Suppressor macrophage treated with lipopolysaccharide for 4 hours (primary cell): ENCODE measurements at places on chromosomes 11 and 22.

GRCh38 chr11:97336064-97336463 lies 946.3 kb downstream of the JRKL start:
- DNase-seq, result no peak

DNA sequence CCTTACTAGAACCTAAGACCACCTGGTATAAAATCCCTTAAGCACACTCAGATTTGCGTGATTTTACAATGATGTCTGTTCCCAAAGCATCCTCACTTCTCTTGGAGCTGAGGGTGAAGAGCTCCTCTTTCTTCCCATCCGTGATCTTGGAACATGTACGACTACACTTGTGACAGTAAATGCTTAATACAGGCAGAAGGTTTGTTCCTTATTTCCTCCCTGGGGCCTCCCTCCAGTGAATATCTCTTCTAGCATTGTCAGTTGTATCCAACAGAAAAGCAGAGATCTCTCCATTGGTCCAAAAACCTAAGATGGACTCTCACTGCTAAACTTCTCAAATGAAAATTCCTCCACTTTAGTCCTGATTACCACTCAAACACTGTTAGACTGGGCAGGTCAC lies 103.6 kb upstream of the VPREB1 start:
- no peak for DNase-seq

DNA sequence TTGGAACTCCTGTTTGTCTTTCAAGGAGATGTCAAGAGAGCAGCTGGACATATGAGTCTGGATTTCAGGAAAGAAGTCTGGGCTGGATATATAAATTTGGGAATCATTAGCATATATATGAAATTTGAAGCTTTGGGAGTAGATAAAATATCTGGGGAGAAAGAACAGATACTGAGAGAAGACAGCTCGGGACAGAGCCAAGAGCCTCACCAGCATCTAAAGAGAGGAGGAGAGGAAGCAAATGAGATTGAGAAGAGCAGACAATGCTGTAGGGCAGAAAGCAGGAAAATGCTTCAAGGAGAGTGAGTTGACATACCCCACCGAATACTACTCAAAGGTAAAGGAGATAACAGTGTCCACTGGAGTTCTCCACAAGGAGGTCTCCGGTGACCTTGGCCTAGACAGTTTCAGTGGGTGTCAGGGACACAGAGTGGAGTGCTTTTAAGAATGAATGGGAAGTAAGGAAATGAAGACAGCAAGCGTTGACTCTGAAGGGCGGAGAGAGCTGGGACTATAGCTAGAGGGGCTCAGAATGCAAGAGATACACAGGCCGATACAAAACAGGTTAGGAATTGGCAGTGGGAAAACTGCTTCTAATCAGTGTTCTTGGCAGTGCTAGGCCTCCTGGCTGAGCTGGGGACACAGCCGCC lies 862 bp downstream of the APBB1 start:
- DNase-seq, result no peak

DNA sequence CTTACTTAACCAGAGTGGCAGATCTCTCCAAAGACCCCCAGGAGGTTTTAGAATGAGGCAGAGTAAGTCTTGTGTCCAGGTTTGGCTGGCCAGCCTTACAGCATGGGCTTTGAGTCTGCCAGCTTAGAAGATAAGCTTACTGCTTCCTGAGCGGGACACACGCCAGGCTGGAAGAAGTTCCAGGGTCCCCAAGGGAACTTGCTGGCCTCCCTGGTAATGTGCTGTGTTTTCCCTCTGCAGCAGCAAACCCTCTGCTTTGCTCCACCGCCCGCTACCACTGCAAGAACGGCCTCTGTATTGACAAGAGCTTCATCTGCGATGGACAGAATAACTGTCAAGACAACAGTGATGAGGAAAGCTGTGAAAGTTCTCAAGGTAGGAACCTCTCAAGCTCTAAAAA lies 154.2 kb downstream of the LDLRAD3 start:
- no peak for DNase-seq

- DNase-seq, result no peak
Observed at GRCh38 chr11:46834821-46835220, 11.3 kb downstream of the CKAP5 start.

GRCh38 chr22:24525416-24526037 lies 29.4 kb downstream of the GUCD1 start:
- peak; percentile 90 for DNase-seq
